ENCODE measurements at places on chromosomes 1 and 21. TPM values are rescaled to one million over a fixed set of nuclear protein-coding genes. Genes with fewer than 3 reads are reported as not detected.

DNA sequence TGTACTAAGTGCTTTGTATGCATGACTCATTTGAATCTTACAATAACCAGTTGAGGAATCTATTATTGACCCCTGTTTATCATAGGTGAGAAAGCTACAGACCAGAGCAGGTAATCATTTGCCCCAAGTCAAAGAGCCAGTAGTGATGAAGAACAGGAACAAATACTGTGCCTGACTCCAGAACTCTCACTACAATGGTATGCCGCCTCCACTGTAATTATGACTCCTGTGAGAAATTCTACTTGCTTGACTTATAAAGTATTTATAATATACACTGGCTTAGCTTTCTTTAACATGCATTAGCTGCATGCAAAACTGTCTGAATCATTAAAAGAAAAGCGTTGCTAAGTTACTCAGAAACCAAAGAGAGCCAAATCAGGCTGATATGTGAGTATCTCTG is 92.6 kb downstream of the ZNF281 start:
- no peak for DNase-seq

DNA sequence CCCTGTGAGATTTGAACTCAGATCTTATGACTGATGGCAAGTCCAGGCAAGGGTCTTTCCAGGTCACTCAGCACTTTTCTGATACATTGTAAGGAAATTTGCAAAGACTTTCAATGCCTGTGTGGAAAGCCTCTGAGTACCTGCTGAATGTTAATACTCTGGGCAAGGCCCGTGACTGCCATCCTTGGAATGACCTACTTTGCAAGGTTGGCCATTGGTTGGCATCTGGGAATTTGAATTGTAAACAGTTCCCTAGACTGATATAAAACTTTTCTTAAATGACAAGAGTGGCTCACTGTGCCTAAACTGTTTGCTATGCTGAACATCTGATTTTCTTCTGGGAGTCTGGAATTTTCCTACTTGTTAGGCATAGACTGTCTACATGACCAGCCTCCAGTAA is 57.1 kb downstream of the CD2 start:
- DNase-seq: no peak

DNA sequence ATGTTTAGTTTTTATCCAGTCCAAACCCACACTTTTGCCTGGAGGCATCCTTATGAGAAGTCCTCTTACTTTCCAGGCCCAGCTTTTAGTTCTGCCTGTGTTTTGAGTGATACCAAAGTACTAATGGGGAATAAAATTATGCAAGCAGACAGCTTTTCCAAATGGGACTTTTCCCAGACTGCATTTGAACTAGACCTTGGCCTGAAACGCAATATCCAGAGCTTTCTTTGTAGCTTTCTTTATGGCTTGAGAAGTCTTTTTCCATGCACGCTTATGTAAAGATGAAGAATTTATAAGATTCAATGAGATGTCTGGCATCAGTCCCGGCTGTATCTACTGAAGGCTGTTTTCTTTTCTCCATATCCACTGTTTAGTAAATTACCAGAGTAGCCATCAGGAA is 236.6 kb upstream of the RAB4A start:
- DNase-seq: no peak

DNA sequence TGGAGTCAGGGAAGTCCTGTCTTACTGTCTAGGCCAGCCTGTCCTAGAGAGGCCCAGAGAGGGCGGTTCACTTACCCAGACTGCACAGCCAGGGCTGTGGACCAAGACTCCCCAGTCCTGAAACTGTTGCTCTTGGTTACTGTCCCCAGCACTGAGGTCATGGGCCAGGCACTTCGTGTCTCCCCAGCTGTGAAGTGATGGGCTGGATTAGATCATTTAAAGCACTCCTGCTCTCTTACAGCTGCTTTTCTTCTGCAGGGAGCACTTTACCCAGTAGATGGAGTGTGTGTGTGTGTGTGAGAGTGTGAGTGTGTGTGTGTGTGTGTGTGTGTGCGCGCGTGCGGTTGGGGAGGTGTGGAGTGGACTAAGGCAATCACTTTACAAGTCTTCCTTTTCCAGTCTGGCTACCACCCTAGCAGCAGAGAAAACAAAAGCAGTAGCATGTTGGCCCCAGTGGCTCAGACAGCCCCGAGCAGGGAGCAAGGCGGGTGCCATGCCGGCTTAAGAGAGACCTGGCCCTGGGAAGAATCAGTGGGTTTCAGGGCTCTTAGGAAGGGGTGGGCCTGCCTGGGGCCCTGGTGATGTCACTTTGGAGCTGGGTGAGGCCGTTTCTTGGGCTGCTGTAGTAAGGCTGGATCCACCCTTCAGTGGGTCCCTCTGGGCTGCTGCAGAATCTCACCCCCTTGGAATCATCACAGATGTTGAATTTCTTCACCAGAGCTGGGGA is 2.4 kb downstream of the SPSB1 start:
- no peak for DNase-seq

GRCh38 chr1:147264158-147264768 is 21.8 kb downstream of the CHD1L start:
- no peak for DNase-seq

DNA sequence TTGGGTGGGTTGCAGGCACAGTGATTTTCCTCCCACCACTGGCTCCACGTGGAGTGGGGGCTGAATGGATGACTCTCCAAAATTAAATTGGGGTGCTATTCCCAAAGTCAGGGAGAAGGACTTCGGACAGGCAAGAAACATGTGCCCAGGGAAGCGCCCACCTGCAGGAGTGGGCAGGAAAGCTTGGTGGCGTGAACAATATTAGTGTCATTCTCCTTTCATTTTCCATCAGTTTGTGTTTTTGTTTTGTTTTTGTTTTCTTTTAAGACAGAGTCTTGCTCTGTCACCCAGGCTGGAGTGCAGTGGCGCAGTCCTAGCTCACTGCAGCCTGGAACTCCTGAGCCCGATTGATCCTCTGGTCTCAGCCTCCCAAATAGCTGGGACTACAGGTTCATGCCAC is 30.1 kb downstream of the TOMM20 start:
- no peak for DNase-seq

GRCh38 chr21:32578107-32578691 is 7.1 kb downstream of the TCP10L start:
- no peak for DNase-seq

- no peak for DNase-seq
These were observed 132.8 kb downstream of the CASZ1 start for GRCh38 chr1:10663678-10664035.

DNA sequence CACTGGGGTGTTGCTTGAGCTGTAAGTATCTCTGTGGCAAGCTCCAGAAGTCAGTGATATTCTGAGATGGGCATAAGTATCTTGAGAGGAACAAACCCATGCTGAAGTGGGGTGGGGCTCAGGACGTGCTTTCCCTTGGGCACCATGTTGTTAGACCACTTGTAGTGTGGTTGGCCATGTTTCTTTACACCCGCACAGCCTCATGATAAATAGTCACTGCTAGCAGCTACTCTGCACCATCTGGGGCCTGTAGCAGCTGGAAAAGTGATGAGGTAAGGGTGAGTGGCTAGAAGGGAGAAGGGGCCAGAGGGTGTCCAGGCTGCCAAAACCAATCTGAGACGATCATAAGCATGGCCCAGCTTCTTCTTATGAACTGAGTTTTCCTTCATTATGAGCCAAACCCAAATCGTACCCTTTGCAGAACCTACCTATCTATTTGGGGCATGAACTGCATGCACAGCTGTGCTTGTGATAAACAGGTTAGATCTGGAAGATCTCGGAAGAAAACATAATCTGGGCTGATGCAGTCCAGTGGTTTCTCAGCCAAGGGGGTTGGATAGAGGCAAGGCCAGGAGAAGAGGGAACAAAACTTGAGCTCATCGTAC is 91.9 kb upstream of the IRF2BP2 start:
- DNase-seq: no peak

DNA sequence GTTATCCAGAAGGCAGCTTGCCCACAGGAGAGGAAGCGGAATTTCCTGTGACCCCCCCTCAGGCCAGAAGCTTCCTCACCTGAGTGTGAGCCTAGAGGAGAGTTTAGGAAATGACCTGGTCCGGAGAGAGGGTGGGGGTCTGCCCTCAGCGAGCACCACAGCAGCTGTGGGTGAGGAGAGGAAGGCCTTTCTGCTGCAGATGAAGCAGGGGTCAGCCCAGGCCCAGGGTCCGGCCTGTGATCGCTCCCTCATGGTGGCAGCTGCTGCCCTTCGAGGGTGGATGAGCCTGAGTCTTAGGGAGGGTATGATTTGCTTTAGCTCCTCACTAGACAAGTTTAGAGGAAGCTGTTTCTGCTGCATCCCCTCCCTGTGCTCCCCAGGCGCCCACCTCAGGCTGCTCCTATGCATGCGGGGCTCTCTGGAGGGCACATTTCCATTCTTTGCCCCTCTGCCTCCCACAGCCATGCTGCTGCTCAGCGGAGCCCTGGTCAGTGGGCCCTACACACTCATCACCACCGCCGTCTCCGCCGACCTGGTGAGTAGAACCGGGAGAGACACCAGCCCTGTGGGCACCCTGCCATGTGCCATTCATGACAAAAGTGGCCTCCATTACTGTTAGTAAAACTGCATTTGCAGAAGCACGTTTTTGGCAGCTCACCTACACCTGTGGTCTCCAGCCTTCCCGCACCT is 53.0 kb downstream of the SLC37A1 start:
- no peak for DNase-seq

DNA sequence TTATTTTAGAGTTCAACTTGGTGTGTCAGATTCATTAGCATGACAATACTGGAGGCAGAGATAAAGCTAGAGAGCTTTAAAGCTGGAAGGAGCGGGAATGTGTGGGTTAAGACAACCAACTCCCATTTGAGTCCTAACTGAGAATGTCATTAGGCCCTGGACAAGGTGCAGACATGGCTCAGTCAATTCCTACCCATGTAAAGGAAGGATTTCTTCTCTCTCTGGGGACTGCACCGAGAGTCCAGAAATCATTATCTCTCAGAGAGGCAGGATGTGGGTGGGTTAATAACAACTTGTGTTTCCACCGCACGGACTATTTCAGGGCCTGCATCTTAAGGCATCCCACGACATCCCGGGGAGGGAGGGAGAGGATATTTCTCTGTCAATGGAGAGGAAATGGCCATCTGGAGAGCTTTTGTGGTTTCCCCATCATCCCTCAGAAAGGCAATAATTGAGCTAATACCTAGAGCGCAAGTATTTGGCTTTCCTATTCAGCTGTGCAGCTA is 46.7 kb upstream of the SARS1 start:
- no peak for DNase-seq

DNA sequence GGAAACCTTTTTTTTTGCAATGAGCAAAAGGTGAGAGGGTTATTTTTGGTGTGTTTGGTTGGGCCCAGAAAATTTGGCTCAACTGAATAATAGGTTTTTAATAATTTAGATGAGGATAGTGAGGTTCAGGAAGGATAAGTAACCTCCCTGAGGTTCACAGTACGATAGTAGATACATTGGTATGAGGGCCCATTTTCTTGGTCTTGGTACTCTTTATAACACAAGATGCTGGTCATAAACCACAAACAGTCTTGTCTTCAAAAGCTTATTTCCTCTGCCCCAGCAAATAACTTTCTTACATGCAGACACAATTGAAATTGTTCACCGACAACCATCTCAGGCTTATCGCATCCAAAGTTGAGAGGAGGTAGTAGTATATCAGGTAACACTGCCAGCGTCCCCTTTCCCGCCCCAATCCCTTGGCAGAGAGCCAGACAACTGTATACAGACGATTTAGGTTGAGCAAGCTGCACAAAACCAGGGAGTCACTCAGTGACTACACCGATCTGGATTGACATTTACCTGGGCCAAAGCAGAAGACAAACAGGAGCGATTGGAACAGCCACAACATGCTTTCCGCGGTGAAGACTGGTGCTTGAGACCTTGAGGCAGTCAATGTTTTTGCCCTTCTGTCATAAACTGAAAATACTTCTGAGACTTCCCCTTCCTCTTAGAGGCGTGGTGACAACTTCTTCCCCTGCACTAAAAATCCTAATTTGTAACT is at the start of gene SLAMF6:
Gene SLAMF6 (minus strand): TSS at position 634 of the 724 bp plus-strand sequence. CDS start 63 bp downstream, at position 571.
- DNase-seq: no peak

GRCh38 chr1:203621559-203622262 is 4.9 kb upstream of the ATP2B4 start:
- DNase-seq: no peak

DNA sequence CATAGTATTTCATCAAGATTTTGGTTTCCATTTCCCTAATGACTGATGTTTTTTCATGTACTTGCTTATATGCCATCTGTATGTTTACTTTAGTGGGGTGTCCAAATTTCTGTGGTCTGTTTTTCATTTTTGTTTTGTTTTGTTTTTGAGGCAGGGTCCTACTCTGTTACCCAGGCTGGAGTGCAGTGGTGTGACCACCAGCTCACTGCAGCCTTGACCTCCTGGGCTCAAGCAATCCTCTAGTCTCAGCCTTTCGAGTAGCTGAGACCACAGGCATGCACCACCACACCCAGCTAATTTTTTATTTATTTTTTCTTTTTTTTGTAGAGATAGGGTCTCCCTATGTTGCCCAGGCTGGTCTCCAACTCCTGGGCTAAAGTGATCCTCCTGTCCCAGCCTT is 378.0 kb upstream of the VAMP3 start:
- DNase-seq: no peak

- DNase-seq: no peak
These were observed 31.2 kb upstream of the THEM4 start for GRCh38 chr1:151940541-151940940.

- DNase-seq: no peak
These were observed 41.2 kb downstream of the DPT start for GRCh38 chr1:168687816-168688215.

DNA sequence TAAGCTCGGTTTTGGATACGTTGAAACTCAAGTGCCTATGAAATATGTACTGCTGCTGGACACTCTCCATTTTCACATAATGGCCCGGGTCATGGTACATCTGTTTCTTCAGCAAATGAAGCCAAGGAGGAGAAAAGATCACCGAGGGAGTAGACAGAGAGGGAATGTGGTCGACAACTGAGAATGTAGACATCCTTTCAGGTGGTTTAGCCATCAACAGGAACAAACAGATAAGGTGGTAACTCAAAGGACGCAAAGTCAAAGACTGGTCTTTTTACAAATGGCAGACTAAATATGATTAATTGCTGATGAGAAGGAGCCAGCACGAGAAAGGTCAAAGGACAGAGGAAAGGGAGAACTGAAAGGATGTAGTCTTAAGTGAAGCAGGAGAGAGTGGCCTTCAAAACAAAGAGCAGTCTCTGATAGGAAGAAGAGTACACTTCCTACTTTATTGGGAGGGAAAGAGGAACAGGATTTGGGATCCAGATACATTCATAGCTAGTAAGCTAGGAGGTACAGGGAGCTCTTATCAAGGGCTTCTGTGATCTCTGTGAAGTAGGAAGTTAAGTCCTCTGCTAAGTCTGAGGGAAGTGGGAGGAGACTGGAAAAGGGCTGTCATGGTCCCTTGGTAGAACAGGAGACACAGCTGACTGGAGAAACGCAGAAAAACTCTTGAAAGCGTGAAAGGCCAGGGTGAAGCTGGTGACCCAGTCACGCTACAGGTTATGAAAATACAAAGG is 28.3 kb downstream of the NUP133 start:
- DNase-seq: no peak

- DNase-seq: no peak
These were observed 8.6 kb upstream of the BCL2L15 start for GRCh38 chr1:113895961-113896360.

CLCA1 gene
- polyA plus RNA-seq: not detected

CCDC27 gene
- not detected for polyA plus RNA-seq

SYT14 gene
- 0.05 TPM for polyA plus RNA-seq

HES3 gene
- polyA plus RNA-seq: not detected

EFNA3 gene
- polyA plus RNA-seq: 2.3 TPM

RCSD1 gene
- 19.9 TPM for polyA plus RNA-seq

PGLYRP4 gene
- polyA plus RNA-seq: 0.10 TPM
